Stomach (tissue), 19 donors: ENCODE measurements at places on chromosomes 3 and 15. TPM values are rescaled to one million over a fixed set of nuclear protein-coding genes. Genes with fewer than 3 reads are reported as not detected.

Gene CCDC9B
- total RNA-seq, result 13.0 TPM

Gene PTH1R
- 2.9 TPM for total RNA-seq

DNA sequence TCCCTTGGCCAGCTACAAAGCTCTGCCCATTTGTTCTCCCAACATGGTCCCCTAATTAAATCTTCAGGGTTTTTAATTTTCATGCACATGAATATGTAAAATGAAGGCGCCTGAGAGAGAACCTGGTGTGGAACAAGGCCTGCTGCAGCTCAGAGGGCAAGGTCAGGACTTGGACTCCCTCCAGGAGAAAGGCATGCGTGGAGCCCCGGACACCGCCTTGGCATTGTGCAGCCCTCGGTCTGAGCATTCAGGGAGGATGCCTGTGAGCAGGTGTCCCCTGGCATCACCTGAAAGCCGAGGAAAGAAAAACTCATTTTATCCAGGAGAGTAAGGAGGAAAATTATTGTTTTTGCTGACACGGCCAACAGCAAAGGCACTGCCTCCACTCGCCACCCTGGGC lies 33.8 kb upstream of the EPHB1 start:
- no peak for DNase-seq

DNA sequence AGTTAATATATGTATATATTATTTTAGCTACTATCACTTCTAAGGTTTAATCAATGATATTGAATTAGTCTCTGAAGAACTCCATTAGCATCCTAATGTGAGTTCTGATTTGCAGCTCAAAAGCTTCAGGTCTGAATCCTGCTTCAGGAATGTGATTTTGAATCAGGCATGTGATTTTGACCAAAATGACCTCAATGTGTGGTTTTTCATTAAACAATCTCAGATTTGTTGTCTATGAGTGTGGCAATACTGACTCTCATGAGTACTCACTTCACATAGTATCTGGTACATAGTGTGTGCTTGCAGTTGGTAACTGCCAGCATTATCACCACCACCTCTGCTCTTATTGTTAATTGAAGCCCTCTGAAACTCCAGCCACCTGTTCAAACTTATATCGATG lies 251.0 kb downstream of the KCNH8 start:
- no peak for DNase-seq

Gene ATXN7
- 27.2 TPM for total RNA-seq
